Mucosa of gallbladder (tissue), 1 donor: ENCODE measurements at places on chromosomes 16 and 17. TPM values are rescaled to one million over a fixed set of nuclear protein-coding genes. Genes with fewer than 3 reads are reported as not detected.
A peak's percentile ranks its signal among the peaks of the same experiment; 100 is the strongest.

DNA sequence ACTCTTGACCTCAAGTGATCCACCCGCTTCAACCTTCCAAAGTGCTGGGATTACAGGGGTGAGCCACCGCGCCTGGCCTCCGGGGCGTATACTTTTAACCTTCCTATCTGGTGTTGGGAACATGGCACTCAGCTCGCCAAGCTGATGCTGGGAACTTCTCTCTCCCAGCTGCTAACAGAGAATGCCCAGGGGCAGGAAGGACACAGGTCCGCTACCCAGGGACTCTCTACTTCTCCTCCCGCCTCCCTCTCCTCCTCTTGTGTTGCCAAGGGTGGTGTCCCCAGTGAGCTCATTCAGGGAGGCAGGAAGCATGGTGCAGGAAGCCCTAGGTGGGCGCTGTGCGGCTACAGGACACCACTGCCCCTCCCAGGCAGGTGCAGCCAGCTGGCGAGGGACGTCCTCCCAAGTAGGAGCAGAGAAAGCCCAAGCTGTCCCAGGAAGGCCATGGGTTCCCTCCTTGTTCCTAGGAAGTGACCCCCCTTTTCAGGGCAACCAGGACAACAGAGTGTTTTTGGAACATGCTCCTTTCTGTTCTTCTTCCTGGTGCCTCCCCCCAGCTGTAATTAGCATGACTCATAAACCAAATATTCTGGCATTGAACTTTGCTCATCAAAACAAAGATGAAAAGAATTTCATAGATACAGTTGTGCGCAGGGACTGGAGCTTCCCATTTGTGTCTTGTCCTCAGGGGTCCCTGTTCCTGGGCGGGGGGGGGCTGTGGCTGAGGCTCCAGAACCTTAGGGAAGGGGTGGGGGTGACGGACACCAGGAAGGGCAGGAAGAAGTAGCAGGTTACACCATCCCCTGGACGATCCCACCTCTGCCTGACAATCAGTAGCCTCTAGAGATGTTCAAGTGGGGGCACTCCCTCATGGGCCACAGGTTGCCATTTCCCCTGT, 2.7 kb downstream of the C1QTNF1 start:
- DNase-seq: no peak

DNA sequence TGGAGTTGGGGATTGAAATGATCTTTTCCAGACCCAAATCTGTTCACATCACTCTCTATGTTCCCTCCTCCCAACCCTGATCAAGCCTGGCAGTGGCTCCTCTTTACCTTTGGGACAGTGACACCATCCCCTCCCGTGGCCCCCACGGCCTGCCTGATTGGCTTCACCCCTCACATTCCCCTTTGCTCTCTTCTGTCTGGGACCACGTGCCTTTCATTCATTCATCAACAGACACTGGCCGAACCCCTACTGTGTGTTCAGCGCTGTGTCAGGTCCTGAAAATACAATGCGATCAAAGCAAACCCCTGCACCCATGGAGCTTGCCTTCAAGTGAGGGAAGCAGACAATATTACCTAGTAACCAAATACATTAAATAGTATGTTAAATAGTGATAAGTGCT, 2.2 kb upstream of the ALOX12B start:
- no peak for DNase-seq

Gene KRT9
- not detected for total RNA-seq

DNA sequence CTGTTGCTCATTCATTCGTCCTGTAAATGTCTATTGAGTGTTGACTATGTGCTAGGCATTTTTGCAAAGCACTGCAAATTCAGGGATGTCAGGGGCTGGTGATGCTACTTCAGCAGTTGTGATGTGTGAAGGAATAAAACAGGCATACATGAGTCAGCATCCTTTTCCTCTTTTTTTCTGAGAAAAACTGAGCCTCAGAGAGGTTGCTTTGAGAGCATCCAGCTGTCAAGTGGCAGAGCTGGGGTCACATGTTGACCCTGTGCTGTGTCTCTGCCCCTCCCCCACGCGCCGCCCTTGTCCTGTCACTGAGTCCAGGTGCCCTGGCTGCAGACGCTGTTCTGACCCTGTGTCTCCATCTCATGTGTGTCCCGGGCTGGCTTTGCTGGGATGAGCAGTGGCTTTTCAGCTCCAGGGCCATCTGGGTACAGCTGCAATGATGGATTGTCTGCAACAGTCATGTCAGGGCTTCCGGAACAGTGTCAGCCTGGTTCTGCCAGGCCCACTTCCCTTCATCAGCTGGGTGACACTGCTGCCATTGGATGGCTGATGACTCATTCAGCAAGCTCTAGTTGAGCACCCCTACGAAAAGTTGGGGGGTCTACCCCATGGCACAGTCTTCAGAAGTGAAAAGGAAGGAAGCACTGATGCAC, 14.9 kb downstream of the SEC14L5 start:
- no peak for DNase-seq

Gene MYH8
- not detected for total RNA-seq

Gene TAC4
- total RNA-seq: not detected

Gene JPH3
- 0.32 TPM for total RNA-seq

GRCh38 chr17:40327244-40327729, 18.3 kb downstream of the RARA start:
- no peak for DNase-seq

- peak; percentile 68 for DNase-seq
Observed at GRCh38 chr17:20992987-20993862, 49.6 kb downstream of the USP22 start.

Gene ABCA8
- total RNA-seq: 19.2 TPM
